Tibial nerve (tissue), 4 donors: ENCODE measurements at places on chromosomes 16 and 17.

- no peak for DNase-seq
Observed at GRCh38 chr16:59047114-59047513, 313.0 kb upstream of the GOT2 start.

GRCh38 chr16:15592324-15592723, 50.6 kb downstream of the MARF1 start:
- no peak for DNase-seq

DNA sequence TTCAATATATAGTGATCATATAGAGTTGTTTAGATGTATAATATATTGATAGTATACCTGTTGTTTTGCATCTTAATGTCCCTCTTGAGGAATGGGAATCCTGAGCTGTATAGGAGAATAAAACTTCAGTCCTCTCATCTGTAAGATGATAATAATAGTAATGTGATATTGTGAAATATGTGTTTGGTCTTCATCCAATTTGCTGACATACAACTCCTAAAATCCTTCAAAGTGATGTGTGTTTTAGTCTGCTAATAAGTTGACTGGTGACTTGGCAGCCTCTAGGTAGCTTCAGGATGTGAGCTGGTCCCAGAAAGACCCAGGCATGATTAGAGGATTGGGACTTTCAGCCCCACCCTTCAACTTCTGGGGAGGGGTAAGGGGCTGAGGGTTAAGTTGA, 22.8 kb upstream of the NFAT5 start:
- DNase-seq, result no peak

DNA sequence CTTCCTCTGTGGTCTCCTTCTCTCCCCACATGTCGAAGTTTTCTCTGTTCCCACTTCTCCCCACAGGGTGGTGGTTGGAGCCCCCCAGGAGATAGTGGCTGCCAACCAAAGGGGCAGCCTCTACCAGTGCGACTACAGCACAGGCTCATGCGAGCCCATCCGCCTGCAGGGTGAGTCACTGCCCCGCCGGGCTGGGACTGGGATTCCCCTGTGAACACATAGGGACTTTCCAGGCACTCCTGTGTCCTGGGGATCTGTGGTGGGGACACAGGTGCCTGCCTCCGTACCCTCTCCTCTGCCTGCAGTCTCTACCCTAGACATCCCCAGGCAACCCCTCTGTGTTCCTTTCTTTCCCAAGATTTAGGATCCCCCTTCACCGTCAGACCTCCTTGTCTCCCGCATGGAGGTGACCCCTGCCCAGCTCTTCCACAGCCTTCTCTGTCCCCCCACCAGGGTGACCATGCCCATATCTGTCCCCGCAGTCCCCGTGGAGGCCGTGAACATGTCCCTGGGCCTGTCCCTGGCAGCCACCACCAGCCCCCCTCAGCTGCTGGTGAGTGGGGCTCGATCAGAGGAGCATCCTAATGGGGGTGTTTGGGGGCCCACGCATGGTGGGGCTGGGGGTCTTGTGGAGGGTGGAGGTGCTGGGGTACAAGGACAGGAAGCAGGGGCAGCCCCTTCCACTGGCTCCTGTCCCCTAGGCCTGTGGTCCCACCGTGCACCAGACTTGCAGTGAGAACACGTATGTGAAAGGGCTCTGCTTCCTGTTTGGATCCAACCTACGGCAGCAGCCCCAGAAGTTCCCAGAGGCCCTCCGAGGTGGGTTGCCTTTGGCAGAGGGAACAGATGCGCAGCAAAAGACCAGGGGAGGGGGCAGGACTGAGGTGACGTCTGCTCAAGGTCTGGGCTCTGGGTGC, 5.8 kb downstream of the ITGAM start:
- no peak for DNase-seq

GRCh38 chr17:76660656-76661042, 17.1 kb upstream of the ST6GALNAC1 start:
- DNase-seq, result no peak

- DNase-seq, result no peak
Observed at GRCh38 chr17:6393351-6393952, 41.5 kb downstream of the AIPL1 start.

DNA sequence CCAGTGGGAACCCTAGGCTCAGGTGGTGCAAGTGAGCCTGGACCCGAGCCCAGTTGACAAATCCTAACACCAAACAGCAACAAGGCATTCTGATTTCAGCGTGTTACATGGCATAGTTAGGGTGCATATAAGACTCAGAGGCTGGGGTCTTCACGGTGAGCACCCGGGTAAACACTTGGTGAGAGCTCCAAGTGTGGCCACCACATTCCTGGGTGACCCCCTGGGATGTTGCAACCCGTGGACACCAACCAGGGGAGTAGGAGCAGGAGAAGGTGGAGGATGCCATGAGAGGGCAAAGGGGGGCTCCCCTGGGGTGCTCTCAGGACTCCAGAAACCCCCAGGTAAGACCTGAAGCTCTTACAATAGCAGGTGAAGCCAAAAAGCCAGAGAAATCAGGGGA, 69.9 kb upstream of the CDH5 start:
- no peak for DNase-seq

GRCh38 chr17:61627125-61627524, 36.1 kb upstream of the NACA2 start:
- no peak for DNase-seq

- DNase-seq, result no peak
Observed at GRCh38 chr17:50872710-50873424, 6.7 kb upstream of the TOB1 start.

- no peak for DNase-seq
Observed at GRCh38 chr16:57534881-57535658, 1.3 kb downstream of the CCDC102A start.

- DNase-seq, result no peak
Observed at GRCh38 chr16:25568991-25569390, 122.8 kb upstream of the HS3ST4 start.

DNA sequence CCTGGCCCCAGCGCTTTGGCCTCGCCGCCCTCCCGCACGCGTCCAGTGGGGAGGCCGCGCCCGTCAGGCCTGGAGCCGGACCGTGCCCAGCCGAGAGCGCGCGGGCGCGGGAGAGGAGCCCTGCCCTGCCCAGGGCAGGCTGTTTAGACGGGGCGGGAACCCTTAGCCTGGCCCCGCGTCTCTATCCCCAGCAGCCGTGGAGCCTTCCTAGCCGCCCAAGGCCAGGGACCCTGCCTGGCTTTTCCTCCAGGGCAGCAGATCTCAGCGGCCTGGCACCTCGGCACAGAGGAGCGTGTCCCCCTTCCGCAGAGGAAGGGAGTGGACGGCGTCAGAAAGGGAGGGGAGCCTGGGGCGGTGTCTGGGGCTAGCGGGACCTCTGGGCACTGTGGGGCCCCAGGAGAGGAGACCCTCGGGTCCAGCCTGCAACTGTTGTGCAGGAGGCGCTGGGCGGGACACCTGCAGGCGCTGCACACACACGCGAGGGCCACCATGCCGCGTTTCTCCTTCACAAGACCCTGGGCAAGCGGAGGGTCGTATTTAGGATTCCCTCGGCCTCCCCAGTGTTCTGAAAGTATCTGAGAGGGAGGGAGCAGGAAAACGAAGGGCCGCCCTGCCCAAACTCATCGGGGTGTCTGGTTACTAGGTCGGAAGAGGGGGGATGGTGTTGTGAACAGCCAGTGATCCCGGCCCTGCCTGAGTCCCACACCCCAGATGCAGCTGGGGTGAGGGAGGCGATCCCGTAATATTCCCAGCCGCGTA, 2.3 kb upstream of the NPTX1 start:
- DNase-seq, result no peak

GRCh38 chr17:45248132-45248957, 13.5 kb downstream of the SPATA32 start:
- no peak for DNase-seq

DNA sequence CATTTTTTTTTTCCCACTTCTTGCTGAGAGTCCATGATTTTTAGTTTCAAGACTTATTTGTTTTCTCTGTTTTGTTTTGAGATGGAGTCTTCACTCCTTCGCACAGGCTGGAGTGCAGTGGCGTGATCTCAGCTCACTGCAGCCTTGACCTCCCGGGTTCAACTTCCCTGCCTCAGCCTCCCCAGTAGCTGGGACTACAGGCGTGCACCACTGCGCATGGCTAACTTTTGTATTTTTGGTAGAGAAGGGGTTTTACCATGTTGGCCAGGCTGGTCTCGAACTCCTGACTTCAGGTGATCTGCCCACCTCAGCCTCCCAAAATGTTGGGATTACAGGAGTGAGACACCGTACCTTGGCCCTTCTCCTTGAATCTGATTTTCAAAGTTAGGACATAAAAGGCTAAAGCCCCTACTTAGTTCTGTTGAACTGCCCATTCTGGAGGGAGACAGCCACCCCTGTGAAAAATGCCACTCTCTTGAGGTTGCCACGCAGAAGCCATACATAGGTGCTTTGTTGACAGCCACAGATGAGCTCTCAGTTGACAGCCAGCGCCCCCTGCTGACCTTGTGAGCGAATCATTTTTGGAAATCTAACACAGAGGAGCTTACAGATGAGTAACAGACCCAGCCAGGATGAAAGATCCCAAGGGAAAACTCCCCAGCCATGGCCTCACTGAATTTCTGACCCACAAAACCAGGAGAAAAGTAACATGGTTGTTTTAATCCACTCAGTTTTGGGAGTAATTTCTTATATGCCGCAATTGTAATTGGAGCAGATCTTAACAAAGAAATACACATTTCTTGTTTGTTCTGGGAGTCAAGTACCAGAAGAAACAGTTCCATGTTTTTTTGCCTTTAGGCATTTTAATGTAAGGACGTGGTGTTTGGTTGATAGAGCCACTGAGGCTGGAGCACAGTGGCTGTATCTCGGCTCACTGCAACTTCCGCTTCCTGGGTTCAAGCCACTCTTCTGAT, 38.8 kb downstream of the PKD1L3 start:
- DNase-seq, result peak; percentile 73

- no peak for DNase-seq
Observed at GRCh38 chr16:53937161-53937880, 233.4 kb downstream of the FTO start.

DNA sequence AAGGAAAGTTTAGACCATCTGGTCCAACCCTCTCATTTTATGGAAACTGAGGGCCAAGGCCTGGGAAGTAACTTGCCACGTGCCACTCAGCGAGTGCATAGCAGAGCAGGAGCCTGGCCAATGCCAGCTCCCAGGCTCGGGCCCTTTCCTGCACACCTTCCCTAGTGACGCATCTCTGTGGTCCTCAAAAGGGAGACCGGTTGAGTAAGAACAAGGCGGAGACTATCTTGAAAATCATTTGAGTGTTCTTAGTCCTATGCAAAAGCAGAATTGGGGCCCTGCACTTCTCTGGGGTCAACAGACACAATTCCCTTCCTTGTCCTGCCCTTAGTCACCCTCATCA, 2.8 kb downstream of the CCL4 start:
- DNase-seq, result no peak
